ENCODE measurements at places on chromosomes 2 and 18.

GRCh38 chr2:227783404-227784138 is 30.1 kb upstream of the CCL20 start:
- no peak for DNase-seq

DNA sequence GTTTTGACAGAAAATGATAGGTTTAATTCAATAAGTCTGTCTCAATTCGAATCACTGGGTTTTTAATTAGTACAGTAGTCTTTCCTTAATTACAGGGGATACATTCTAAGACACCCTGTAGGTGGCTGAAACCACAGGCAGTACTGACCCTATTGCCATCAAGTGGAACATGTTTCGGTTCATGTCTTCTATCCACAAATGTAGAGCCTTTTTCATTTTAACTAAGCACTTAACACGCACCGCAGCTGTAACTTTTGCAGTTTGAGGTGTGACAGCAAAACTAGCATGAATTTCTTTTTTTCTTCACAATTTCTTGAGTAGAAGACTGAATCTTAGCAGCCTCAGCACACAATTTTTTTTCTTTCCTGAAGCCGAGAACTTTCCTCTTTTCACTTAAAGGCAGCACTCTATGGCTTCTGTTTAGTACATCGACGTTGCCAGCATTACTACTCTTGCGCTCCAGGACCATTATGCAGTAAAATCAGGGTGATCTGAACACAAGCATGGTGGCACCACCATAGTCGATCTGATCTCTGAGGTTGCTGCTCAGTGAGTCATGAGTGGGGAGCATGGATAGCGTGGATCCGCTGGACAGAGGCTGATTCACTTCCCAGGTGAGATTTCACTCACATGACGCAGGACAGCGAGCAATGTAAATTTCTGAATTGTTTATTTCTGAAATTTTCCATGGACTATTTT is 805.1 kb downstream of the RNF144A start:
- DNase-seq = no peak

GRCh38 chr2:5720426-5720825 is 28.2 kb downstream of the SOX11 start:
- no peak for DNase-seq

DNA sequence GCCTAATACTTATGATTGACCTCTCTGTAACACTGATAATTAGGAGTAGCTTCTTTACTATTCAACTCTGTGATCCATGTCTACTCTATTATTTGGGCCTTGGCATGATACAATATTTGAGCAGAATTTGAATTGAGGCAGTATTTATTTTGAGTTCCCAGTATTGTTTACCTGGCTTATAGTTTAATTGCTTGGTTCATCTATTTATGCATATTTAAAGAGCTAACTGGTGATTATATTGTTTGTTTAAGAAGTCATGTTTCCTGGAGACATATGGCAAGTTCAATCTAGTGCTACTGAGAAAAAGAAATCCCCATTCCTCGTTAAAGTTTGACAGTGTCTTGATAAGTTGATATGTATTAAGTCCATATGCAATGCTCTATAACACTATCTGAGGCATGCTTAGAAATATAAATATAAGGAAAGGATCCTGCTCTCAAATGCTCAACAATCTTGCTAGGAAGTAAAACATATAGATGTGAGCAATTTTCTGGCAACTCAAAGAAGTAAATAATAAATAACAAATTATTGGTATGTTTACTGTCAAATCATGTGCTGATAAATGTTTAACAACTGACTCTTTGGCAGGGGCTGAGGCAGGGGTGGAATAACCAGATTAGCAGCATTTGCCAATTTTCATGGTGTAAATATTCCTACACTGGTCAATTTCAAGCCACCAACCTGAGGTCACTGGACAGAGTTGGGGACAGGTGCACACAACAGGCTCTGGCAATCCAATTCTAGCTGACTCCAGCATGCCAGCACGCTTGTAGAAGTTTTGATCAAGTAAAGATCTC is 430.2 kb upstream of the PIK3C3 start:
- DNase-seq = no peak
